ENCODE measurements at places on chromosomes 1 and 21.

- no peak for DNase-seq
Measured at GRCh38 chr1:69315416-69315815, 252.3 kb upstream of the LRRC7 start.

- DNase-seq = no peak
Measured at GRCh38 chr1:206590025-206590758, 22.1 kb downstream of the EIF2D start.

- no peak for DNase-seq
Measured at GRCh38 chr1:207990455-207990854, 79.5 kb upstream of the CD34 start.

DNA sequence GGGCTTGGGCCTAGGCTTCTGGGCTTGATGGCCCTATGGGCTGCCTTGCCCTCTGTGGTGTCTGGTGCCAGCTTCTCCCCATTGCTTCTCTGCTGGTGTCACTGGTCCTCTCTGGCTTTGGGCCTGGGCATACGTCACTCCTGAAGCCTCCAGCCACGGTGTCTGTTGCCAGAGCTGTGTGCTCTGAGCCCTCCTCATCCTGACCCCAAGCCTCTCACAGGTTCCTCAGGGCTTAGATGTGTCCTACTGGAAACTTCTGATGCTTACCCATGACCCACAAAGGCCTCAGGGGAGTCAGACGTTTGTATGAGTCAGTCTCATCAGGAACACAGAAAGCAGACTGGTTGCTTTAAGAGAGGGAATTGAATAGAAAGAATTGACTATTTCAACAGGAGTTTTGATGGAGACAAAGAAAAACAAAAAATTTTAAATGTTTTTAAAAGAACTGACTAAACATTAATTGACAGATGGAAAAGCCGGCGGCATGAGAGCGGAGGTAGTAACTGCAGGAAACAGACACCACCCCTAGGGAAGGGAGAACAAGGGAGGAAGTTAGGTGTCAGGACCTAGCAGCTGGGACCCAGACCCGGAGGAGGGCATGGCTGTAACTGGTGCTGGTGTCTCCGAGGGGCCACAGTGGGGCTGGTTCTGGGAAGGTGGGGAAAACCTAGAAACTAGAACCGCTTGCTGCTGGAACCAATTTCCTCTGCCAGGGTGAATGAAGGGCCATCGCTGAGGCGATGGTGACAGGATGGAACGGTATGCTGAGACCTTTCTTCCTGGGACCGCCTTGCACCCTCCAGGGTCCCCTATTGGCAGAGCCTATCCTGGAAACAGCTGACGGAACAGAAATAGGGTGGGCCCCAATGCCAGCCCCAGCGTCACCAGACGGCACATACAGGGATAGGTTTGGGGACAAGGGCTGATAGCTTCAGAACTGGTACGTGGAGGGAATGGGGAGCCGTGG, 40.0 kb upstream of the CITED4 start:
- no peak for DNase-seq

DNA sequence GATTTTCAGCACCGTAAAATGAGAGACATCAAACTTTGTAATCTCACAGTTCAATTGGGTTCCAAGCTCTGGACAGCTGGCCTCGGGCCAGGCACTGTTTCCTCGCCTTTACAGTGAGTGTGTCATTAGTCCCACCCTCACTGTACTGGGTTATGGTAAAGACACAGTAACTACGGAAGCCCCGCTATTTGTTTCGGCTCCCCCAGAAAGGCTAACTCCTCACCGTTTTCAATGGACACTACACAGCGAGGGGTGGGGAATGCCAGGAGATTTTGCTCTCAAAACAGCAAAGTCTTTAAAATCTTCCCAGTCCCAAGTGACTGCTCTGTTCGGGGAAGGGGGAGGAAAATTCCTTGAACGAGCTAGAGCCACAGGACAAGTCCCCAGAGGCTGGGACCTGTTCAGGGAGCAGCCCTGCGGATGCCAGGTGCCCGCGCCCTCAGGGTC, 757 bp upstream of the SPSB1 start:
- no peak for DNase-seq

- DNase-seq = no peak
Measured at GRCh38 chr21:45756669-45757068, 113.1 kb downstream of the PCBP3 start.

Measured in stimulated activated CD8-positive, alpha-beta memory T cell treated with anti-CD3 and anti-CD28 coated beads, Interleukin-2, amount 100 ng/mL, for 48 hours (primary cell).